ENCODE measurements at places on chromosomes 7 and 10.
A peak's percentile ranks its signal among the peaks of the same experiment; 100 is the strongest.

DNA sequence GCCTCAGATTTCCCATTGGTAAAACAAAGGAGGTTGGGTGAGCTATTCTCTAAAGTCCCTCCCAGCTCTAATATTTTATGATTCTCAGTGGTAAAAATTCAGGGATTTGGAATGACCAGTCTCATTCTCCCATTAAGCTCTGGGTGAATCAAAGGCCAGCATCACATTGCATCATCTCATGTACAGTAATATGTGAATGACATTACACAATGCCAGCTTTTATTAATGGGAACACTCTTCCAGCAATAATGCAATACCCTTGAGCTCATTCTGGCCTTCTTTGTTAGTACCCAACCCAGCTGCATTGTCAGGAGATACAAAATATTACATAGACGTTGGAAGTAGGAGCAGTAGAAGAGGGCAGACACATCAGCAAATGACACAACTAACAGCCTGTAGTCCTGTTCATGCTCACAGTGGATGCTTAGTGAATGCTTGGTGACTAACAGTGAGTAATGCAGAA is 100.0 kb upstream of the EGR2 start:
- no peak for DNase-seq

DNA sequence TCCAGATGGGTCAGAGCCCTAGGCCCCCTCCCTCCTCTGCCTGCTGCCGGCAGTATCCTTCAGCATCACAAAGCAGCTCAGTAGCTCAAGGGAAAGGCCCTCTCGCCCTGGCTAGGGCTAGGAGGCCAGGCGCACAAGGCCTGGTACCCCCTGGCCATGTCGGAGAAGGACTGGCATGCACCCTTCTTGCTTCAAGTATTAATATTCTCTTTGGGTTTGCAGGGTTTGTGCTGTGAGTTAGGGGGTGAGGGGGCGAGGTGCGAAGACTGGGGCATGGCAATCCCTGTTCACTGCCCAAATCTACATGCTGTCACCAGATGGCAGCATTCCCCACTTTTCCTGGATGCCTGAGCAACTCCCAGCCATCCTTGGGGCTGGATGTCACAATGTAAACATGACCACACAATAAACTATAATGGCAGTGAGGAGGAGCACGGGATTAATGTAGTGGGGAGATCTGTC is 105.2 kb downstream of the NEURL1 start:
- DNase-seq, result no peak

DNA sequence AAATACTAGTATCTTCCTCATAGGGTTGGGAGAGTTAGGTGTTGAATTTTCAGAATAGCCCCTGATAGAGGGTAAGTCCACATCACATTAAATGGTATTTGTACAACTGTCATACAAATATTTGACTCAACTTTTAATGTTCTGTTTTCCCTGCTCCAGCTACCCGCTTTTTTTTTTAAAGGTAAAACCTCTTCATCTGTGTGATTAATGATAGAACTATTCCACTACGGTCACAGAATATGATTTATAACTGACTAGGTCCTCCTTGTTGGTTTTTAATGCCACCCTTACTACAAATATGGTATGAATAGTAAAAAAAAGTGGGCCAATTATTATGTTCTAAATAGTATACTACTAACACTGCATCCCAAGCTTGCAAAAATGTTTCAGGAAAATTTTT is 15.6 kb upstream of the NRP1 start:
- no peak for DNase-seq

GRCh38 chr10:22325272-22326144 is 4.6 kb downstream of the BMI1 start:
- DNase-seq, result peak; percentile 52

DNA sequence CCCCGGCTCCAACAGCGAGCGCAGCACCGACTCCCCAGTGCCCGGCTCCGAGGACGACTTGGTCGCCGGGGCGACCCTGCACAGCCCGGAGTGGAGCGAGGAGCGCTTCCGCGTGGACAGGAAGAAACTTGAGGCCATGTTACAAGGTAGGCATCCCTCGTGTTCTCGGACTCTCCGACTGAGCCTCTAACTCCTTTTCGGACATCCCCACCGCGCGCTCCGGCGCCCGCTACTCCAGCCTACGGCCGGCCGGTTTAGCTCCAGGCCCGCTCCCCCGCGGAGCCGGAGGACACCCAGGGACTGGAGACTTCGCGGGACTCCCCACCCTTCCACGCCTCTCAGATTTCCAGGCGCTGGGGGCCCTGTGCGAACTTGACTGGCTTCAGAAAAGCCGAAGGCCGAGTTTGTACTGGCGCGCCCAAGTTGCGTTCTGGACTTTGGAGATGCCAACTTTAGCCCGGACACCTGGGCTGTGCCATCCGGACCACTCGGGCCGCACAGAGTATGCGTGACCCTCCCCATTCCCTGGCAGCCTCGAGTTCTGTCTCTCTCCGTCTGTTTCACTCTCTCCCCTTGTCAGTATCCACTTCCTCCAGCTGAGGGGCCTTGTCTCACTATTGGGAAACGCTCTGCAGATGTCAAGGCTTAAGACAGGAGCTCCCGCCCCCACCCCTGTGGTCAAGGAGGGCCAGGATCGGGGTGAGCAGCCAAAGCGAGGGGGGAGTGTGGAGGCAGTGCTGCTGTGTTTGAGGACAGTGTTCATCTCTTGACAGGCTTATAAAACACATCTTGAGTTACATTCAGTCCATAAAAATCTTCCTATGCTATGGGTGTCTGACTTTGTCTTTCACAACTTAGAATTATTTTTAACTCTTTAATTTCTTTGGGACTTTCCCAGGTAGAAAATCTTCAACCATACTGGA is 777 bp downstream of the BICC1 start:
- DNase-seq, result peak; percentile 18

DNA sequence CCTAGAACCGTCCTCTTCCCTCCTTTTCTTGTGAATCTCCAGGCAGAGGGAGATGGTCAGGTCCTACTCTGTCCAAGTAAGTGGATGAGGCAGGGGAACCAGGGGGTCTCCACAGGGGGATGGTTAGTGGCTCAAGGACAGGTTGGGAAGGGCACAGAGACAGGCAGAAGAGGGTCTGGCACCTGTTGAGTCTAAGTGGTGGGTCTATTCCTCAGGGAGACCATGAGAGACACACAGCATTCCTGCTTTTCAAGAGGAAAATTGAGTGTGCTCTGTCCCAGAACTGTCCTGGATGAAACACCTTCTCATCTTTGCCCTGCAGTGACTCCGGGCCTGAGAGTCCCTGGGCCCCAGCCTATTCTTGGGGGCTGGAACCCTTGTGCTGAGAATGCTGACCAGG is 184.8 kb upstream of the GALNT17 start:
- DNase-seq, result no peak
